ENCODE measurements at places on chromosomes 13 and 19. TPM values are rescaled to one million over a fixed set of nuclear protein-coding genes. Genes with fewer than 3 reads are reported as not detected.

TMEM272 gene
- not detected for total RNA-seq

TEX29 gene
- not detected for total RNA-seq

GPR18 gene
- not detected for total RNA-seq

INAFM1 gene
- 6.2 TPM for total RNA-seq

STRN4 gene
- total RNA-seq = 76.5 TPM

POU2F2 gene
- total RNA-seq = not detected

WDR88 gene
- total RNA-seq = not detected

PDCD2L gene
- total RNA-seq = 8.7 TPM

ZSCAN5B gene
- total RNA-seq = not detected

PLPPR2 gene
- 54.5 TPM for total RNA-seq

DOCK9 gene
- 31.2 TPM for total RNA-seq

SOX1 gene
- total RNA-seq = not detected

ENOX1 gene
- 1.8 TPM for total RNA-seq

TEKTIP1 gene
- total RNA-seq = not detected

All from cardiac atrium fibroblast (primary cell).